SHP77 (cell line): ENCODE measurements at places on chromosomes 12 and 14.

DNA sequence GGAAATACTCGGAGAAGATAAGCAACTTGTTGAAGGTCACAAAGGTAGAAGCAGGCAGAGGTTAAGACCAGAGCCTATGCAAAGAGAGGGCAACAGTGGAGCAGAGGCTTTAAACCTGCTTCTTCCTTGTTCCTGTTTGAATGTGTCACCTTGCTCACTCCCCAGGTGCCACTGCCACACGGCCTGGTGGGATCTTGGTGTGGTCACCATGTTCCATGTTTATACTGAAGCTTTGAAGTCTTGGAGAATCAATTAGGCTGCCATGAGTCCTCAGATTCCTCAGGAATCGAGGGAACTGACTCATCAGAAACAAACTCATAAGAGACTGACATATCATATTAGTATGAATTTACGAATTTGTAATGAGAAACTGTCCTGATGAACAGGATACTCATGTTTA lies 46.8 kb downstream of the IQSEC3 start:
- no peak for DNase-seq

GRCh38 chr14:79404874-79405511 lies 806.3 kb downstream of the DIO2 start:
- DNase-seq, result no peak

GRCh38 chr12:32051511-32052211 lies 55.0 kb upstream of the BICD1 start:
- no peak for DNase-seq

- no peak for DNase-seq
Observed at GRCh38 chr12:124881123-124881522, 17.5 kb upstream of the SCARB1 start.

- no peak for DNase-seq
Observed at GRCh38 chr12:49097381-49097780, 2.8 kb upstream of the DHH start.

GRCh38 chr14:32033543-32033942 lies 43.6 kb upstream of the ARHGAP5 start:
- DNase-seq, result no peak

DNA sequence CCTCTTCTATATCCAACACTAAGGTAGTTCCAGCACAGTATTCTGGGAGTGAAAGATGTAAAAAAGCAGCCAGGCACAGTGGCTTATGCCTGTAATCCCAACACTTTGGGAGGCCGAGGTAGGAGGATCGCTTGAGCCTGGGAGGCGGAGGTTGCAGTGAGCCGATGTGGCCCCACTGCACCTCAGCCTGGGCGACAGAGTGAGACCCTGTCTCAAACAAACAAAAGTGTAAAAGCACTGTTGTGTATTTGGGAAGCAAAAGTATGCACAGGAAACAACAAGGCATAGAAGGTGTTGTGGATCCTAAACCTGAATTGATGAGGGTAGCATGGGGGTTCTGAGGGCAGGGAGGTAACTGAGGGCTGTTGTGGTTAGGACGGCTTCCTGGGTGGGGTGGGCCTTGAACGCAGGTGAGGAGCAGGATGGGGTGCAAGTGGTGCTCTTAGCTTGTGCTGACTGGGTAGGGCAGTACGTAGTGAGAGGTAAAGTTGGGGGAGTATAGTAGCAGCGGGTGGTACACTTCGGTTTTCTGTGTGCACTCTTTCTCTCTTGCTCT lies 64.2 kb downstream of the RASSF3 start:
- no peak for DNase-seq

DNA sequence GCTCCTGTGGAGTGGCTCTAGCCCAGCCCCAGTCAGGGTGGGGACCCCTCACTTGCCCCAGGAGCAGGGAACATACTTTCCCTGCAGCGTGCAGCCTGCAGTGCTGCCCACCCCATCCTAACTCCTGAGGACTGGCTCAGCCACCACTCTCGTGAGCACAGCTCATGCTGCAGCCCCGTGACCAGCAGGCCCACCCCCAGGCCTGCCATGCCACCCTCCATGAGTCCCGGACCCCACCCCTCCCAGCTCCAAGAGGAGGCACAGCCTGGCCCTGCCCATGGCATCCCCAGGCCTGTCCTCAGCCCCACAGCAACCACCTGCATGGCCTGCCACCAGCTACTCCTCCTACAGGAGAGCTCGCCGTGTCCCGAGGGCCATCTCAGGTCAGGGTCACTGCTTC lies 3.9 kb upstream of the JAG2 start:
- DNase-seq, result no peak

DNA sequence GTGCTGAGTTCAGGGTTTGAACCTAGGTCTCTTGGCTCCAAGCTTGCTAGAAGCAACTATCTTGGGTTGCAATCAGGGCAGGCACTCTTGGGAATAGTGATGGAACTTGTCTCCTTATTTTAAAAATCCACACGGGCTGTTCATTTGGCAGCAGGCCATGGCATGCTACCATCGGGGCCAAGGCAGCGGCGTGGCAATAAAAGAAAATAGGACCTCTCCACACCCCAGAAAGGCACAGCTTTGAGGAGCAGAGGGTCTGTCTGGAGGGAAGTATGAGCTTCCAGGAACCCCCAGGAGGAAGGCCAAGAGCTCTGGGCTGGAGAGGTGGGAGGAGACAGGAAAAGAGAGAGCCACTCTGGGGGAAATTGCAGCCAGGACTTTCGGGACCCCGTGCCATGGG lies 15.3 kb downstream of the RPS6KL1 start:
- DNase-seq, result no peak

- DNase-seq, result no peak
Observed at GRCh38 chr14:91858536-91859275, 8.6 kb downstream of the TC2N start.

GRCh38 chr12:25859976-25860375 lies 98.5 kb upstream of the RASSF8 start:
- no peak for DNase-seq

DNA sequence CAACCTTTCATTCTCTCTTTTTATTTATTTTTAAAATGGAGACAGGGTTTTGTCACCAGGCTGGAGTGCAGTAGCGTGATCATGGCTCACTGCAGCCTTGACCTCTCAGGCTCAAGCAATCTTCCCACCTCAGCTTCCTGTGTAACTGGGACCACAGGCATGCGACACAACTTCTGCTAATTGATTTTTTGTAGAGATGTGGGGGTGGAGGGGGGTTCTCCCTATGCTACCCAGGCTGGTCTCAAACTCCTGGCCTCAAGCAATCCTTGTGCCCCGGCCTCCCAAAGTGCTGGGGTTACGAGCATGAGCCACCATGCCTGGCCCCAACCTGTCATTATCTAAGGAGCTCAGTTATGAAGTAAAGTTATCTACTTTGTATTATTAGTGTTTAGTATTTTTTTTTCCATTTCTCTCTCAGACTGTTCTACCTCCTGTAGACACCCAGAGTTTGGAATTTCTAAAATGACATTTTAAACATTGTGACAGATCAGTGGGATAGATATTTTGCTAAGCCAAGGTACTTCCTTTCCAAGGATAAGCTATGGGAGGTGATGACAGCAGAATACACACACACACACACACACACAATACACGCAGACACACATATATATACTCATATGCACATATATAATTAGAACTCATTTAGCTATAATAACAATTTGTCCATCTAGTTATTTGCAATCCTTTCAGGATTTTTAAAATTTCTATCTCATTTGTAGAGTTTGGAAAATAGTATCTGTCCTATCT lies 2.1 kb upstream of the USP44 start:
- DNase-seq, result no peak

DNA sequence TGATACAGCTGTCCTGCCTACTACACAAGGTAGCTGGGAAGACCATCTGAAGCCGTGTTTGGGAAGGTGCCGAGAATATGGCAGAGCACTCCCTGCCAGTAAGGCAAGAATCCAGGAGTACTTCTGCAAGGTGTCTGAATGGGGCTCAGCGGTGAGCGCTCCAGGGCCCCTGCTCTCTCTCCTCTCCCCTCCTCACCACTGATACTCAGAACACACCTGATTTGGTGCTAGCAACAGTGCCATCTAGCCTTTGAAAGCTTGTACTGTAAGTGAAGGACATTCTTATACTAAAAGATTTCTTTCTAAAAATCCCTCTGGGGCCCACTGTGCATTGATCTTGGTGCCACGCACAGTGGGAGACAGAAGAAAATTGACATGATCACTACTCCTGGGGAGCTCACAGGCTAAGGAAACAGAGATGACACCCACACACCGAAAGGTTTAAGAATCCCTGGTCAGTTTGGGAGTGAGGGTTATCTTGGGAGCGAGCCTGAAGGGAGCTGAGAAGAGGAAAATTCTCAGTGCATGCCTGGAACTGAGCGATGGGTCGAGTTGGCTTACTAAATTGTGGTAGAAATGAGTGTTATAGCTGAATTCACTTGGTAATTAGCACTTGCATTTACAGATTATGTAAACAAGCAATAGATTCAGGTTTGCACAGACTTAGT lies 216.9 kb downstream of the NTF3 start:
- DNase-seq, result peak; percentile 15

DNA sequence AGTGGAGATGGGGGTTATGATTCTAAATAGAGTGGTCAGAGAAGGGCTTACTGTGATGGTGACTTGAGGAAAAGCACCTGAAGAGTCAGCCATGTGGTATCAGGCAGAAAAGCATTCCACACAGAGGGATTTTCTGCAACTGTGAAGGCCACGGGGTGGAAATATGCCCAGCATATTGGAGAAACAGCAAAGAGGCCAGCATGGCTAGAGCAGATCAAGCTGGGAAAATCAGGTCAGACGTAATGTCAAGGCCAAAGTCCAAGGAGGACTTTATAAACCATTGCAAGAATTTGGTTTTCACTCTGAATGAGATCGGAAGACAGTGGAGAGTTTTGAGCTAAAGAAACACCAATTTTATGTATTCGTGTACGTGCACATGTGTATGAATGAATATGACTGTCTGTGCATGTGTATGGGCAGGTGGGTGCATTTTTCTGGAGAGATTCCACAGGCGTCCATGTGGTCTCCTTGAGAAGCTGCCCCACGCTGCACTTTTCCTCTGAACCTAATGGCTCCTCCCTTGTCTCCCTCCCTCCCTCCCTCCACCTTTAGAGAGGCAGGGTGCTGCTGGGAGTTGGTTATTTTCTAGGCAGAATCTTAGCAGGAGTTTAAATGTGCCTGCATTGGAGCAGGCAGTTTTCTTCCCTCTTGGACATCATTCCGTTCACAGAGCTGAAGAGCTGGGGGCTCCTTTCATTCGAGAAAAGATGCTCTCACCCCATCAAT lies 97.4 kb upstream of the PPP4R3A start:
- no peak for DNase-seq
